ENCODE measurements at places on chromosomes 5 and 9.

GRCh38 chr9:131595696-131596429 lies 50.5 kb downstream of the PRRT1B start:
- peaks cover 10% of the 10 kb centered on the region for H3K36me3 ChIP-seq
- H3K27ac ChIP-seq: no peak overlapping the region
- no peak for DNase-seq
- H3K4me3 ChIP-seq: no peak overlapping the region
- no peaks in the 10 kb centered on the region for H3K27me3 ChIP-seq
- no peaks in the 10 kb centered on the region for H3K4me1 ChIP-seq

- no peaks in the 10 kb centered on the region for H3K4me1 ChIP-seq
- H3K27ac ChIP-seq: no peak overlapping the region
- peaks cover 3% of the 10 kb centered on the region for H3K36me3 ChIP-seq
- H3K4me3 ChIP-seq: no peak overlapping the region
- DNase-seq: no peak
- no peaks in the 10 kb centered on the region for H3K27me3 ChIP-seq
These were observed 35.4 kb downstream of the OTULIN start for GRCh38 chr5:14699807-14700400.

DNA sequence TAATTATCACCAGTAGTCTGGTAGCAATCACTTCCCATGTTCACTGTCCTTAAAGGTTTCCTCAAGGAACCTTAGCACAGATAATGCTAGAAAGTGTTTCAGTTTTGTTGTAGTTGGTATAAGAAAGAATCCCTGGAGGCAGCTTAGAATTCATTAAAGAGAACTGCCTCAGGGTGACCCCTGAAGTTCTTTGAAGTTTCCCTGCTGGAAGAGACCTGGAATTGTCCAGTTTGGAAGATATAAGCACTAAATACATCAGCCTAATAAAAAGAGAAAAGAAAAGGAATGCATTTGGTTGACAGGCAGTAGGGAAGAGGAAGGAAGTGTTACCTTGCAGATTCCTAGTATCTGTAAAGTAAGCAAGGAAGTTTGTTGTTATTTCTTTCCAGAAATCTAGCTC lies 999.6 kb upstream of the DMAC1 start:
- no peaks in the 10 kb centered on the region for H3K36me3 ChIP-seq
- no peak overlapping the region for H3K27ac ChIP-seq
- H3K27me3 ChIP-seq: no peaks in the 10 kb centered on the region
- no peaks in the 10 kb centered on the region for H3K4me1 ChIP-seq
- DNase-seq: no peak

DNA sequence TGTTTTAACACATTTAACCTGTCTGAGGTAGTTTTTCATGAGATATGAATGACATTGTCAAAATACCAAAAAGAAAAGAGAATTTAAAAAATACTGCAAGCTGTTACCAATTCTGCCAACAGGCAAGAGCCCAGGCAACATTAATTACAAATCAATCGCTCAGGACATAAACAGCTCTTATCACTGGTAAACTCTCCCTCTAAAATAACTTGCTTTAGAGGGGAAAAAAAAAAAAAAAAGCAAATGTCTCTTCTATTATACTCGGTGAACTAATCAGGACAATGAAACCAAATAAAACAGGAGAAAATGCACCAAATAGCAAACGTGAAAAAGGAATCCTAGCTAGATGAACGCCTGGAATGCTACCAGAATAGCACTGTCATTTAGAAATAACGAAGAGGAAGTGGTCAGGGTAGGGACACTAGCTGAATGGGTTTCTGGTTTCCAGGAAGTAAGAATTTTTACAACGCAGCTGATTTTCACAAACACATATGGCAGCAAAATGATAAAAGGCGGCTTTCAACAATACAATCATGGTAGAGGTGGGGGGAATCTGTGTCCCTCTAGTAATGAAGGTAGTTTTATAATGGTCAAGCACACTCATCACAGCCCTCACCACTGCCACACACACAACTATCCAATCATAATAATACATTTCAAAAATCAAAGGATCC lies 94.9 kb downstream of the DENND1A start:
- H3K4me1 ChIP-seq: peaks cover 18% of the 10 kb centered on the region
- H3K27ac ChIP-seq: peak overlapping the region; percentile 8
- peak overlapping the region; percentile 18 for H3K4me3 ChIP-seq
- no peaks in the 10 kb centered on the region for H3K36me3 ChIP-seq

DNA sequence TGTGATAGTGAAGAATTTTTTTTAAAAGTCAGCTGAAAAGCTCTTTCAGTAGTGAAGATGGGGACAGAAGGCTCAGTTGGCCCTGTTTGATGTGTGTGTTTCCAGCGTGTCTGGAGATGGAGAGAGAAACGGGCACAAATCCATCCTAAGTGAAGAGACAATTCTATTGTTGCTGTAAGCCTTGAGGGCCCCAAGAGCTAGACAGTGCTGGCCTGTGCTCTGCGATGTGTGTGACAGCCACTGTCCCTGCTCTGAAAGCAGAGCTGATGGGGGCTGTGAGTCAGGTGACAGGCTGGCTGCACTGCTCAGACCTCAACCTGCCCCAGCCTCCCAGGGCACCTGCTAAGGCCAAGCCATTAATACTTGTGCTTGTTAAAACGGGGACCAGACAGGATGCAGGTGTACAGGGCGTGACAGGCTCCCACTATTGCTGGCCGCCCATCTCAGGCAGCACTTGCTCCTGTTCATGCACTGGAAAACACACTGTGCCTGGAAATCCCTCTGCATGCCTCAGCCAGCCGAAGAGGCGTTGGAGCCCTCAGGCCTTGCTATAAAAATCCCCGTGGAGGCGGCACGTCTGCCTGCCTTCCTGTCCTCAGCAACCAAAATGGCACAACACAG lies 44.6 kb upstream of the SEMA4D start:
- no peaks in the 10 kb centered on the region for H3K36me3 ChIP-seq
- no peak overlapping the region for H3K4me3 ChIP-seq
- H3K4me1 ChIP-seq: peaks cover 37% of the 10 kb centered on the region
- peak overlapping the region; percentile 79 for H3K27ac ChIP-seq

GRCh38 chr5:158388021-158388420 lies 529.1 kb upstream of the CLINT1 start:
- no peaks in the 10 kb centered on the region for H3K36me3 ChIP-seq
- DNase-seq: no peak

DNA sequence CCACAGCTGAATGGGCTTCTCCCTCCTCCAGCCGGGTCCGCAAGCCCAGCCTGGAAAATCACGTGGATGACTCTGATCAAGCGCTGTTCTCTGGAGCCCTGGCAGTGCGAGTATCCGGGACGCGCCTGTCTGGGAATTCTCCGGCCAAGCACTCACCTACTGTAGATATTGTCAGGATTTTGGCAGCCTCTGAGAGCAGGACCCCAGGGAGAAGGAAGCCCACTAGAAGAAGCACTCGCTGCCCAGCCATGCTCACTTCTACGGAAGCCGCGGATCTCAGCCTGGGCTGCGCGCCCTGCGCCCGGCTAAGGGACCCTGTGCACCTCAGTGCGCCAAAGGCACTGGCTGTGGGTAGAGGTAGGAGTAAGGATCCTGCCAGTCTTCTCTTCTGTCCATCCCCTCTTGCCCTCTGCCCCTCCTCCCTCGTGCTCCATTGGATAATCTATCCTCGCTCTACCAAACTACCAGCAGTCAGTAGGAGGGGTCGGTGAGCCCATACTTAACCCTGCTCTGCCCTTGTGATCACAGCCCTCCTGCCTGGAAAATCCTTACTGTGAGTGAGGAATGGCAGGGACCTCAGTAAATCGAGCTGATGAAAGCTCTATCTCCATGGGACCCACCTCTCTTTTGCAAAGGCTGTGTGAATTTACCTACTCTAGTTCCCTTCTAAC lies at the start of gene UGT3A2:
TSS of gene UGT3A2 (minus strand) at position 343 of the 671 bp plus-strand sequence. CDS start at position 250, 93 bp downstream.
- 0 out of 2 replicates have a peak, but pooled peaks cover 2% of the 10 kb centered on the region for H3K4me1 ChIP-seq
- no peak within 1 kb of the TSS for H3K27ac ChIP-seq
